Posterior cingulate gyrus (tissue), 11 donors: ENCODE measurements at places on chromosomes 12 and 14.

DNA sequence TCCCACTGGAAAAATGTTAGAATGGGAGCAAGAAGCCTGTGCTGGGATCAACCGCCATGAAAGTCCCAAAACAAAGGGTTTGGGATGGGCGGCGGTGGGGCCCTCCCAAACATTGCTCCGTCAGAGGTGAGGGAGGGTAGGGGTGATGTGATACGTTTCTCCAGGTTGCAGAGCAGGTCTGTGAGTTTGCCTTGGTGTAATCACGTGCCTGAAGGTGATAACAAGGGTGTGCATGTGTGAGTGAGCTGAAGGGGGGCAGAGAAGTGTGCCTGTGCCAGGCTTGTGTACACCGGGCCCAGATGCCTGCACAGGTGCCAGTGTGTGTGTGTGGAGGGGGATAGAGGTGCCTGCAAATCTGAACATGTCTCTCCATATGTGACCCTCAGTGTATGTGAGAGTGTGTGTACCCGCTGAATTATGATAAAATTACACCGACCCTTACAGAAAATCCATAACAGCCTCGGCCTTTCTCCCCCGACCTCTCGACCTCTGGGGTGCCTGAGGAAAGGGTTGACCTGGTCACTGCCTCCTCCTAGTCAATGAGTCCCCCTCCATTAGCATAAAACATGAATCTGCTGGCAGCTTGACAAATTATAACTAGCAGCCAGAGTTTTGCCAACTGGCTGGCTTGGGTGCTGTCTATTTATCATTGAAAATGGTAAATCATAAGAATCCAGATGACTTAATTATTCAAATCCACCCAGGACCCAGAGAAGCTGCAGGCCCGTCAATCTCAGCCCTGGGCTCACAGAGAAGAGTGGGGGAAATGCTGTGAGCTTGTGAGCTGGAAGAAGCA is 55.6 kb downstream of the SMUG1 start:
- no peak for DNase-seq

DNA sequence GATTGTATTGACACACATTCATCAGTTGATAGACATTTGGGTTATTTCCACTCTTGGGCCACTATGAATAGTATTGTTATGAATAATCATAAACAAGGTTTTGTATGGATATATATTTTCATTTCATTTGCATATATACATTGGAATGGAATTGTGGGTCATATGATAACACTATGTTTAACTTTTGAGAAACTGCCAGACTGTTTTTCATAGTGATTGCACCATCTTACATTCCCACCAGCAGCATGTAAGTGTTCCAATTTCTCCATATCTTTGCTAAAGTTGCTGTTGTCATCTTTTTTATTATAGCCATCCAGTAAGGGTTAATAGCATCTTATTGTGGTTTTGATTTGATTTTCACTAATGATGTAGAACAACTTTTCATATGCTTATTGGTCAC is 198.5 kb upstream of the PPFIA2 start:
- DNase-seq, result no peak

- no peak for DNase-seq
These were observed 37.0 kb upstream of the SFSWAP start for GRCh38 chr12:131673888-131674257.

- DNase-seq, result no peak
These were observed 39.7 kb downstream of the MAPKAPK5 start for GRCh38 chr12:111881716-111882115.

DNA sequence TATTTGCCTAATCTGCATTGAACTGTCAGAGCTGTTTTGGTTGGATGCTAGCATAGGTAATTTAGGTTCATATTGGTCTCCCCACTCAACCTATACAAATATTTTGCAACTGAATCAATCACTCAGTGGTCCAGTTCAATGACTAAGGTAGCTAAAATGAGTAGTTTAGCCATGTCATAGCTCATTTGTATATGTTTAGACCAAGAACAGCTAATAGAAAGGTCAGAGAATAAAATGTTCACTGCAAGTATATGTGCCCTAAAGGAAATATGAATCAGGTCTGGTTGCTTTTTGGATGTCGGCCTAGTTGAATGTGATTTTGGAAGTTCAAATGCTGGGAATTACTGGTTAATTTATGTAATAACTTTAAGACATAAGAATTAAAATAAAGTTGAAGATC is 883.9 kb downstream of the LRFN5 start:
- DNase-seq, result no peak

GRCh38 chr14:94321421-94322271 is 1.5 kb downstream of the SERPINA6 start:
- DNase-seq, result no peak

DNA sequence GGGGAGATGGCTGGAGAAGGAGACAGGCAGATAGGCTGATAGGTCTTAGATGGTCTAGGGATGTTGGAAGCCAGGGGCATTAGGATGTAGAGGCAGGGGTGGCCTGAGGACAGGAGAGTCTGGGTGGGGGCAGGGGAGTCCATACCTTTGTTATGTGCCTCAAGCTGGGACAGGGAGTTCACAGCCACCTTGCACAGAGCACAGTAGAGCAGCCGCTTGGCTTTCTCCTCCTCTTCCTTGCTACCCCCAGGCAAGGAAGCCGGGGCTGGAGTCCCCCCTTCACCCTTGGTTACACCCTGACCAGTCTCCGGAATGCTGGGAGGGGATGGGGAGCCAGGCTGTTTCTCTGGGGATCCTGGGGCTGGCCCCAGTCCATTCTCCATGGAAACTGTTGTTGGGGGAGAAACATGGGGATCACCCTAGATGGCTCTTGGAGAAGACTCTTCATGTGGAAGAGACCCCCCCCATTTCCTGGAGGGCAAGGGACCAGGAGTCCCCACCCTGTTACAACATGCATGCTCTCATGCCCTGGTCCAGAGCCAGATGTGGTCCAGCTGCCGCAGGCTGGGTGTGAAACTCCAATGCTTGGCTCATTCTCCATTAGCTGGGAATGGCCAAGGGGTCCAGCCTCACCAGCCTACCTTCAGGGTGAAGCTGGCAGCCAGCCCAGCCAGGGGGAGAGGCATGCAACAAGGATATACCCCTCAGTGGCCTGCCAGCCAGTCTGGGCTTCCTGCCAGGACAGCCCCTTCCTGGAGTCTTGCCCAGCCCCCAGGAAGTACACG is 7.2 kb upstream of the GPR84 start:
- no peak for DNase-seq

DNA sequence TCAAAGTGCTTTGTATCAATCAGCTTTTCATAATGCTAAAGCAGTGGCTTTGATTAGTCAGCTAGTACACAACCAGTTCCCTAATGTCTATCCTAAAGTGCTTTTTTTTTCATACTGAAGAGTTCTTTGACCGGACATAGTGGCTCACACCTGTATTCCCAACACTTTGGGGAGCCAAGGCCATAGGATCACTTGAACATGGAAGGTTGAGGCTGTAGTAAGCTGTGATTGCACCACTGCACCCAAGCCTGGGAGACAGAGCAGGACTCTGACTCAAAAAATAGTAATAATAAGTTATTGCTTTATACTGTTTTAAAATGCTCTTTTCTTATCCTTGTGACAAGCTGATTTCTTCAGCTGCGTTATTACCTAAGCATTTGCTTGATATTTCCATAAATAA is 154.6 kb upstream of the AEBP2 start:
- DNase-seq, result no peak

GRCh38 chr12:92745856-92746550 is 43.2 kb downstream of the PLEKHG7 start:
- DNase-seq, result peak; percentile 69

DNA sequence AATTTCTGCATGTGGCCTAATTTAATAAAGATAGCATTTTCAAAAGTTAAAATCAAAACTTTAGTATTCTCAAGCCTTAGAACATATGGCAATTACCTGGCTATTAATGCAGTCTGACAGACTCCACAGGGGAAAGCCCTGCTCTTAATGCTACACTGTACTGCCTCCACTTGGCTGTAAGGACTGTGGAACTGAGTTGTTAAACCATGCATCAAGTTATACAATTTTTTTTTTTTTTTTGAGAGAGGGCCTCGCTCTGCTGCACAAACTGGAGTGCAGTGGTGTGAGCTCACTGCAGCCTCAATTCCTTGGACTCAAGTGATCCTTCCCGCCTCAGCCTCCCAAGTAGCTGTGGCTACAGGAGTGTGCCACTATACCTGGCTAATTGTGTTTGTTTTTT is 19.0 kb upstream of the NDUFA12 start:
- no peak for DNase-seq

GRCh38 chr14:28946267-28946666 is 179.7 kb downstream of the FOXG1 start:
- no peak for DNase-seq

GRCh38 chr12:80087486-80088213 is 11.7 kb upstream of the OTOGL start:
- DNase-seq, result no peak

DNA sequence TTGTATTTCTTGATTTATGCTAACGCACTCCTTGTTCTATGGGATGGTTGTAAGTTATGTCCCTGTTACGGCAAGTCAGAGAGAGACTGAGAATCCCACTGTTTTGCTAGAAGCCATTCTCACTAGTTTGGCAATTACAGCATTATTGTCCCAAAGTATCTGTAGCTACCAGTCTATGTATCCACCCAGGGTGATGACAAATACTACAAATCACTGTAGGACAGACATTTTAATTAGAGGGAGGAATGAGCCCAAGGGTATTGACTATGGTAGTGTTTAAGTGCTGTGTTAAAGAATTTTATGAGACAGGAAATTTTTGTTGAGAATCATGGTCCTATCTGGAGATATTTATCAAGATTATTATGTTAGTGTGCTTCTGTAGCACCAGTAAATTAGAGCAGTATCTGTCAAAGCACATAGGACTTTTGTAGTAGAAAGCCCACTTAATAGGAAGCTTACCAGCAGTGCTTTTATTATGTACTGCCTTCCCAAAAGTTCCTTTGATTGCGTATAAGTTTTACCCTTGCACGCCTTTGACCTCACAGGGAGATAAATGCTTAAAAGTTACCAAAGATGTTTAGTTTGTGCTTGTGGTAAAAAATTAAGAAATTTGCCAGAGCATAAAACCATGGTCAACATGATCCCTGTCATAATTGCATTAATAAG is 10.7 kb downstream of the PRKCH start:
- no peak for DNase-seq

DNA sequence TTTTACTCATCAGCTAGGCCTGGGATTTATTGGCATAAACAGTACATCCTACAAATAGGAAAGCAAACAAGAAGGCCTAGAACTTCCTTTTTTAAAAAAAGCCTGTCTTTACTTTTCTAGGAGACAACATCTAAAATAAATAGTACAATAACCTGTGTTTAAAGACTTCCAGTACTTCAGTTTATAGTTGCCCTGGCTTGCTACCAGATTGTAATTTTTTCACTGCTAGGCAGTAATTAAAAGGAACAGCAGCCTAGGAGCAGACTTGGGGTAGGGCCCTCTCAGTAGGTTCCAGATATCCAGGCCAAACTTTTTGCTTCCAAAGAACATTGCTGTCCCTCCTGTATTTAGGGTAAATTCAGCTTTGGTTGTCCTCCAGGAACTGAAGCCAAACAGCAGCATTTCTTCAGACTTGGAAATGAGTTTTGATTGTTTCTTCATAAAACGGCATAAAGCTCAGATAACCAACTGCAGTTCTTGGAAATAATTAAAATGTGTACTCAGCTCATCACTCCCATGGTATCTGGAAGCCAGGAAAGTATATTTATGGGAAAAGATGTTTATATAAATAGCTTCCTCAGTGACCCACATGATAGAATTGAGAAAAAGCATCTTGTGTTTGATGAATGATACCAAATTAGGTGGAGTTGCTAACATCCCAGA is 61.7 kb downstream of the PPP1R36 start:
- DNase-seq, result no peak

- no peak for DNase-seq
These were observed 43.2 kb upstream of the MEG3 start for GRCh38 chr14:100782516-100783320.

GRCh38 chr12:67651132-67651695 is 2.7 kb downstream of the DYRK2 start:
- DNase-seq, result no peak

GRCh38 chr14:104318558-104319490 is 180.4 kb downstream of the KIF26A start:
- DNase-seq, result no peak

DNA sequence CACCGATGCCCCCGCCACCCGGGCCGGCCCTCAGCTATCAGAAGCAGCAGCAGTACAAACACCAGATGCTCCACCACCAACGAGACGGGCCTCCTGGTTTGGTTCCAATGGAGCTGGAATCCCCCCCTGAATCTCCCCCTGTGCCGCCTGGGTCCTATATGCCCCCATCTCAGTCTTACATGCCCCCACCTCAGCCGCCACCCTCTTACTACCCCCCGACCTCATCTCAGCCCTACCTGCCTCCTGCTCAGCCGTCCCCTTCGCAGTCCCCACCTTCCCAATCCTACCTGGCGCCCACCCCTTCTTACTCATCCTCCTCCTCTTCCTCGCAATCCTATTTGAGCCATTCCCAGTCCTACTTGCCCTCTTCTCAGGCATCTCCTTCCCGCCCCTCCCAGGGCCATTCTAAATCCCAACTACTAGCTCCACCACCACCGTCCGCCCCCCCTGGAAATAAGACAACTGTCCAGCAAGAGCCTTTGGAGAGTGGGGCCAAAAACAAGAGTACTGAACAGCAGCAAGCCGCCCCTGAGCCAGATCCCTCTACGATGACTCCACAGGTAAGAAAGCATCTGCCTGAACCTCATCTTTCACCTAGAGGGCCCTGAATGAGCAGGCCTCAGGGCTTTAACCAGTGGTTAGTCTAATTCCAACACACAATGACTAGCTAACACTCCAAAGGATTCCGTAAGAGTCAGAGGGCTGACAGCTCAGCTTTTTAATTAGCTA is 851 bp downstream of the YLPM1 start:
- peak; percentile 7 for DNase-seq

- DNase-seq, result no peak
These were observed 369.0 kb upstream of the TMTC1 start for GRCh38 chr12:30152705-30153104.

GRCh38 chr12:121224591-121224990 is 14.7 kb downstream of the P2RX4 start:
- DNase-seq, result no peak

DNA sequence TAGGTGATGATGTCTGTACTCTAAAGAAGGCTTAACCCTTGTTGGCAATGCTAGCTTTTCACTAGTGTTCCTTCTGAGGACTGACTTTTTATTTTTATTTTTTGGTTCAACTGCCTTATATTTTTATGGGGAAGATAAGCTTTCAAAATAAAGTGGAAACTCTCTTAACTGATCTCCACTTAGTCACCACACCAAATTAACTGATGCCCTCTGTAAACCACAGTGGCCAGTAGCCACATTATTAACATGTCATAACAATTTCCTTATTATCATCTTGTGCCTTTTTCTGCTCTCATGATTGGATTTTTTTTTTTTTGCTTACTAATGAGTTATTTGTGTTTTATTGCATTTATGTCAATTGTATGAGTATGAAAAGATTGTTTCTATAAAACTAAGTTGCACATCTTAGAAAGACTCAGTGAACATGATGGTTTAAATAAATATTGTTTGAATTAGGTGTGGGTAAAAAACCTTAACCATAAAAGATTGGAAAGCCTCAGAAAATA is 56.9 kb downstream of the SCFD1 start:
- DNase-seq, result no peak
